Inflammatory macrophage treated with lipopolysaccharide for 1 hour (primary cell): ENCODE measurements at places on chromosomes 5 and 9.
A peak's percentile ranks its signal among the peaks of the same experiment; 100 is the strongest.

GRCh38 chr9:6611865-6612264, 33.7 kb downstream of the GLDC start:
- DNase-seq, result no peak

GRCh38 chr9:127307802-127308201, 43.2 kb downstream of the GARNL3 start:
- no peak for DNase-seq

DNA sequence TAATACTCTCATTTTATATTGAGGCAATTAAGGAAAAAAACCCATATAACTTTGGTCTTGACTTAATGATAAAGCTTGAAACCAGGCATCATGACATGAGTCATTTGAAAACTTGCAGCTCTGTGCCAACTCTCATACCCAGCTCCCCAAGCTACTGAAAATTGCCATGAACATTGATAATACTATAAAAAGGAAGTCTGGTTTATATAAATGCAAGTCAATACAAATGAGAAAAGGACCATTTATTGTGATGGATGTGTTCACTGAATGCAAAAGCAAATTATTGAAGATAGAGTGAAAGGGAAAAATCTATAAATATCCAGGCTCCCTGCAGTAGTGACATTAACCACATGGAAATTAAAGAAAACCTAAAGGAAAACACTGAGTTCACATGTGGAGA, 116.3 kb downstream of the DEPDC1B start:
- no peak for DNase-seq

DNA sequence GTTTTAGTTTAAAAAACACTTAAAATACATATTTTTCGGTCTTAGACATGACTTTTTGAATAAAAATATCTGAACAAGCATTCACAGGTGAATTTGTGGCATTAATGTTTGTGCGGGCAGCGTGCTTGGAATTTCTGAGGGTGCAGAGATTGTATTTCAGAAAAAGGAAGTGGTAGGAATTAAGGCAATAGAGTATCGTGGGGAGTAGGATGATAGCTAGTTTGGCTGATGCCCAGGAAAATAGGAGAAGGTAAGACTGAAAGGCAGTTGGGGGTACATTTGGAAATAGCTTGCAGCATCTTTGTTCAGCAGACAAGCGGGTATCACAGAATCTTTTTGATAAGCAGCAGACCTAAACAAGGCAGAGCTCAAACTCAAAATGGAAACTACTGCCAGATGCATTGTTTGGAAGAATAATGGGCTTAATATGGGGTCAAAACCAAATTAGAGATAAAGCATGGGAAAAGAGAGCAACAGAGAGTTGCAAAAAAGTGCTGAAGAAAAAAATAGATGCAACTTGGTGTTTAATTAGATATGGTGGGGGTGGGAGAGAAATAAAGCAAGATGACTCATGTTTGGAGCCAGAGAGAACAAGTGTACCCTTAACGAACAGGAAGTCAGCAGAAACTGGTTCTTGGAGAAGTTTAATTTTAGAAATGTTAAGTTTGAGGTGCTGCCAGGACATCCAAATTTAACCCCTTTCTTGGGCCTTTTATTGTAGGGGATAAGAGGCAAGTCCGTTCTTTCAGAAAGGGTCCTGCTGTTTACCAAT, 85.7 kb upstream of the ARRDC3 start:
- peak; percentile 22 for DNase-seq

GRCh38 chr9:113501129-113501686, 37.7 kb downstream of the RGS3 start:
- no peak for DNase-seq

- DNase-seq, result peak; percentile 40
Observed at GRCh38 chr5:159316519-159317383, 13.5 kb downstream of the IL12B start.

- no peak for DNase-seq
Observed at GRCh38 chr9:17060450-17060849, 74.4 kb upstream of the CNTLN start.

DNA sequence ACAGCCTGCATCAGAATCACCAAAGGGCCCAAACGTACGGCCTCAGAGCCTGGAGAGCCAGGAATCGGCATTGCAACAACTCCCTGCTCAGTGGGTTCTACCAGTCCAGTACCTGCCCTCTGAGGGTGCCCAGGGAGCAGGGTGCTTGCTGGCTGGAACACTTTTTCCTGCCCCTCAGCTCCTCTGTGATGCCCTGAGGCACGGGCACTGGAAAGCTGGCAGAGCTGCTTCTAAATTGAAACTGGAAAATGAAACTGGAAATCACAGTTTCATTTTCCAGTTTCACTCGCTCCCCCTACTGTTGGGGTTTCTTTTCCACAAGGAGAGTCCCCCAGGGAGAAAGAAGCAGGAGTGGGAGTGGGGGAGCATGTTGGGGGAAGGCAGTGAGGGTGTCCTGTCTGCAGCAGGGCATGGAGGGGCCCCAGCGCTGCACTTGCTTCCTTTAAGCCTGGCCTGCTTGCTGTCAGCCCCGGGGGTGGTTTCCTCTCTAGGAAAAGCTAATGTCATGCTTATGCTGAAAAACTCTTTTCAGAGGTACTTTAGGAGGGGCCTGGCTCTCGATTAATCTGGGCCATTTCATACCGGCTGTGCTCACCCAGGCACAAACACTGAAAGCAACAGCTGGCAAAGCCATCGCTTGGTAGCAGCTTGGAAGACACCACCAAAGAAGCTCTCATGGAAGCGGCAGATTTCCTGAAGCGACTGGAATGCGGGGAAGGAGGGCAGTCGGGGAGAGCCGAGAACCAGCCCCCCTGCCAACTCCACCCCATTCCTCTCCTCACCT, 26.2 kb downstream of the IRF1 start:
- peak; percentile 71 for DNase-seq

DNA sequence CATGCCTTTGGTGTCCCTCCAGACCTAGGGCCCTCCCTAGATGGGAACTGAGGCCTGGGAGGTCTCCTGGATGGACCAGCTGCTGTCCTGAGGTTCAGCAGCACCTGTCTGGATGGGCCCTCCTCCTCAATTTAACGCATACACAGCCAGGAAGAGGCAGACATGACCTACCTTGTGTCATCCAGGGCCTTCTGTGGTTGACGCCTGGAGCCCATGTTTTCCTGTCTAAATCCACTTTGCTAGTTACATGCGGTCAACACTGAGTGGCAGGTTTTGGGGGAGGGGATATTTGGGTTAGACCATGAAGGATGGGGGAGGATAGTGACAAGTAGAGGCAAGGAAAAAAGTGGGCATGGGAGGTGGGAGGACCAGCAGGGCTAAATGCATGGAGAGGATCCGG, 3.1 kb upstream of the STC2 start:
- DNase-seq, result no peak

GRCh38 chr5:1704676-1705075, 95.0 kb downstream of the MRPL36 start:
- DNase-seq, result no peak

GRCh38 chr9:95993337-95993736, 117.8 kb downstream of the ERCC6L2 start:
- DNase-seq, result no peak
